ENCODE measurements at places on chromosomes 12 and 14. TPM values are rescaled to one million over a fixed set of nuclear protein-coding genes. Genes with fewer than 3 reads are reported as not detected.

- no peaks in the 10 kb centered on the region for H3K36me3 ChIP-seq
- H3K27ac ChIP-seq = no peak overlapping the region
- no peak for DNase-seq
- no peaks in the 10 kb centered on the region for H3K27me3 ChIP-seq
- H3K4me3 ChIP-seq = no peak overlapping the region
These were observed 96.3 kb downstream of the PAX9 start for GRCh38 chr14:36757734-36758601.

- H3K4me3 ChIP-seq = no peak overlapping the region
- no peaks in the 10 kb centered on the region for H3K4me1 ChIP-seq
- no peaks in the 10 kb centered on the region for H3K36me3 ChIP-seq
- no peak overlapping the region for H3K27ac ChIP-seq
- H3K27me3 ChIP-seq = no peaks in the 10 kb centered on the region
- DNase-seq = no peak
These were observed 115.8 kb downstream of the DICER1 start for GRCh38 chr14:95041477-95042020.

- no peak overlapping the region for H3K27ac ChIP-seq
- no peaks in the 10 kb centered on the region for H3K36me3 ChIP-seq
- H3K4me1 ChIP-seq = no peaks in the 10 kb centered on the region
- no peak for DNase-seq
- H3K4me3 ChIP-seq = no peak overlapping the region
These were observed 10.9 kb upstream of the TAC3 start for GRCh38 chr12:57027011-57027804.

DNA sequence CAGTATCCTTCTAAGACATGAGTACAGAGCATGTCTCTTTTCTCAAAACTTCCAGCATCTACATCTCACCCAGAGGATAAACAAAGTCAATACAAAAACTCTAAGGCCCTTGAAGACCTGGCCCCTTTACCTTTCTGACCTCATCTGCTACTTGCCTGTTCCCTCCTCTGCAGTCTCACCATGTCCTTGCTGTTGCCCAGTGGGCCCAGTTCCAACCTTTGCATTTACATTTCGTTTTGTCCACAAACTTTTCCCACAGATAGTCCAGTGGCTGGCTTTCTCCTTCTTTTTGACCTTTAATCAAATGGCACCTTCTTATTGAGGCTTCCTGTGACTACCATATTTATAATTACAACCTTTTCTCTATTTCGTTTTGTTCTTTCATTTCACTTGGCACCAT is 1.6 kb downstream of the IRAK4 start:
- DNase-seq = no peak
- no peak overlapping the region for H3K27ac ChIP-seq
- H3K4me3 ChIP-seq = no peak overlapping the region

DNA sequence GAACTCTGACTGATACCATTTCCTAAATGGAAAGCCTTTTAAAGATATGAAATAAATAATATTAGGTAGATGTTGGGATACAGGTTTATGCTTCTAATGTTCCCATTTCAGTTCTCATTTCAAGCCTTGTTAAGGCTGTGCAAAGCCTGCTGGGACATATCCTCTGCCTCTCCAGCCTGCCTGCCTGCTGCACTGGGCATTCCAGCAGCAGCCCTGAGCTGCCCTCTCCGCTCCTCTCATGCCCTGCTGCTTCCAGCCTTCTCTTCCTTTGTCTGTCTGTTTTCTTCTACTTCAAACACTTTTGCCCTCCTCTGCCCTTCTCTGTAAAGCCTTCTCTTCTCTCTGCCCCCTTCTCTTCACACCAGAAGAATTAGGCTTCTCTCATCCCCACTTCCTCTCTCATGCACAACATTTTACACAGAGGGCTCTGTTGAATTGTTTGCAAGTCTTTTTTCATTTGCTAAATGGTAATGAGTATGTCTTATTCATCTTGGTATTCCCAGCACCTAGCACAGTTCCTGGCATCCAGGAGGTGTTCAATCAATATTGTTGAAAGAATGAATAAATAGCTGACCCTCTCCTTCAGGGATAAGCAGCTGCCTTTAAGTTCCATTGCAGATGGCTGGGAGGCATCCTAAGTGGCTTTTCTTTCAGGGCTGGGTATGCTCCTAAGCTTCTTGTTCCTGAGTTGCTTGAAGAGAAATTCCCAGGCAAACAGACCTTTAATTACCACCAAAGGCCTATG is 292.3 kb downstream of the TMEM117 start:
- no peaks in the 10 kb centered on the region for H3K4me1 ChIP-seq
- H3K4me3 ChIP-seq = no peak overlapping the region
- H3K27ac ChIP-seq = no peak overlapping the region
- H3K27me3 ChIP-seq = no peaks in the 10 kb centered on the region
- DNase-seq = no peak

DNA sequence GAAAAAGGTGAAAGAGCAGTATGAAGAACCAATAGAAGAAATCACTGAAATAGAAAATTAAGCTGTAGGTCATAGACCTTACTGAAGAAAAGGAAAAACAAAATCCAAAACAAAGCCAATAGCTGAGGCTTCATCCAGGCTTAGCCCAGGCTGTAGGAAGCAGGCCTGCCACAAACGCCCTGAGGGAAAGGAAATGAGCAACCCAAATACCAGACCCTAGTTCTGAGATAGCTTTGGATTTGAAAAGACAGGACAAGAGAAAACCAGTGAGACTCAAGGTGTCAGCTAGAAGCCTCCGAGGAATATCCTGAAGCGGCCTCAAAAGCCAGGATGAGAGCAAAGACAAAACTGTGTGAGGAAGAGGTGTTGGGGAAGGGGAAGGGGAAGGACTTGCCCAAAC is 79.2 kb downstream of the FERMT2 start:
- H3K27ac ChIP-seq = no peak overlapping the region
- DNase-seq = no peak
- no peaks in the 10 kb centered on the region for H3K27me3 ChIP-seq
- H3K36me3 ChIP-seq = peaks cover 20% of the 10 kb centered on the region
- peaks cover 3% of the 10 kb centered on the region for H3K4me1 ChIP-seq

The GPR135 gene
- 7.4 TPM for total RNA-seq

The PRICKLE1 gene
- 19.3 TPM for total RNA-seq

The SERPINA9 gene
- total RNA-seq = not detected

The SALL2 gene
- 12.2 TPM for total RNA-seq

All from aorta (tissue), 5 donors.